ENCODE measurements at places on chromosomes 4 and X.

GRCh38 chr4:7096236-7096635 lies 28.4 kb upstream of the GRPEL1 start:
- DNase-seq: no peak

GRCh38 chrX:138929926-138930582 lies 218.5 kb upstream of the FGF13 start:
- DNase-seq: no peak

- DNase-seq: no peak
These were observed 37.2 kb upstream of the HSD17B10 start for GRCh38 chrX:53471346-53471745.

DNA sequence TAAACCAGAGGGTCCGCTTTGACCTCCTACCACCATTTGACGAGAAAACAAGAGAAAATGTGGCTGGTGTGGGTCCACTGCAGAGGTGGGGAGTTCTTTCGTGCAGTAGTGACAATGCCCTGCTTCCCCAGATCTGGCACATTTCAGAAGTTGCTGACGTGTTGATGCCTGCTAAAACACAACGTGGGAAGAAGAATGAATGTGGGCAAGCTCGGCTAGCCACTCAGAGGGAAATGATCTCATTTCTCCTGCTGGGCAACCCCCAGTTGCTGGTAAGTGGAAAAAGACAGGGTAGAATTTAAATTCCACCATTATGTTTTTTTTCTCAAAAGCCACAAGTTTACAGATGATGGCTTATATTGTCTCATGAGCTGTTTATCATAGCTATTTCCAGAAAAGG lies 77.9 kb downstream of the LUZP4 start:
- no peak for DNase-seq

DNA sequence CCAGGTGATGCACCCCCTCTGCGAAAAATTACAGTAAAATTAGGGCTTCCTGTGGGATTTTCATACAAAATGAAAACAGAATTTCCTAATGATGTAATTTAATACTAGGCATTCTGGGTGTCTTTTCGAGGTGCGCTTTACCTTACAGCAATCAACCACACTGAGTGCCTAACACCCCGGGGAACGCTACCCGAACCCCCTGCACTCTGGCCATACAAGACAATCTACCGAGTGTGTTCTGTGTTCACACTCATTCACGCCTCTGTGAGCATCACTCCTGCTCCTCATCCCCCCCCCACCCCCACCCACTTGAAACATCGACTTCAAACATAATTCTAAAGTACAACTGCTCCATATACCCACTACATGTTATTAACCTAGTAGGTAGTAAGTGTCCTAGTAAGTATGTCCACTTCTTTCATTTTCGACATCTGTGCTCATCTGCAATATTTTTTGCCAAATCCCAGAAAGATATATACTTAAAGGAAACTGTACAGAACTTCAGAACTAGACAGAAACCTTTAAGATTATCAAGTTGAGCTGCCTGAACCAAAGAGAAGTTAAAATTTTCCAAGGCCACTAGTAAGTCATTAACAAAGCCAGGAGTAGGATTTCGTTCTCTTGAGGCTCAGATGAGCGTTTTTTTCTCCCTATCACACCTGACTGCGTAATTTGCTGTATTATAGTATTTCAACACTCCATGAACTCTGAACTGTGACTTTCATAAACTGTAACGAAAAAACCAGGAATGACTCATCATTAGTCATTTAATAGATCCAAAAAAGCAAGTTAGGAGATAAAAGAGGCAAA lies 80.0 kb downstream of the FAT1 start:
- DNase-seq: no peak

- no peak for DNase-seq
These were observed 552.6 kb downstream of the PCDH19 start for GRCh38 chrX:99857455-99857854.

DNA sequence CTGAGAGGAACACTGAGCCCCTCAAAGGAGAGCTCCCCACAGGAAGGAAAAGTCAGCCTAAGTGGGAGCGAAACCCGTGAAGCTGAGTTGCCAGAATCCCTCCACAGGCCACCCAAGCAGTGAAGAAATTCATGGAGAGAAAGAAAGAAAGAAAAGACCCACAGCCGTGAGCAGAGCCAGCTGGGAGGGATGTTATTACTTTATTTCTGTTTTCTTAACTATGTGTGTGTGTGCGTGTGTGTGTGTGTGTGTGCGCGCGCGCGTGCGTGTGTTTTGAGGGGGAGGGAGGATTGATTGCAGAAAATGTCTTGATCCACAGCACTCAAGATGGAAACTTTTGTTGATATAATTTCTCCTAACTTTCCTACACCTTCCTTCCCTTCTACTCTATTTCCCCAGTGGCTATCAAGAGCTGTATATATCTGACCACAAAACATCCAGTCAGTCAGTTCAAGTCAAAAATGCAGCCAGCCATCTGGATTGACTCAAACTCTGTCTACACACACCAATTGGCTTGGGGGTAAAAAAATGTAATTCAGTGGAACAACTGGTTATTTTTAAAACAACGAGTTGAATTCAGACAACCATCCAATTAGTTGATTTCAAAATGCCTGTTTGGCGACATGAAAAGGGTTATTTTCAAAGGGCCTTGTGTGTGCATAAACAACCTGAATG lies 13.8 kb upstream of the GPC3 start:
- no peak for DNase-seq

GRCh38 chrX:45872480-45872879 lies 671.8 kb upstream of the DIPK2B start:
- no peak for DNase-seq

GRCh38 chr4:20301161-20301560 lies 49.5 kb downstream of the SLIT2 start:
- DNase-seq: no peak

DNA sequence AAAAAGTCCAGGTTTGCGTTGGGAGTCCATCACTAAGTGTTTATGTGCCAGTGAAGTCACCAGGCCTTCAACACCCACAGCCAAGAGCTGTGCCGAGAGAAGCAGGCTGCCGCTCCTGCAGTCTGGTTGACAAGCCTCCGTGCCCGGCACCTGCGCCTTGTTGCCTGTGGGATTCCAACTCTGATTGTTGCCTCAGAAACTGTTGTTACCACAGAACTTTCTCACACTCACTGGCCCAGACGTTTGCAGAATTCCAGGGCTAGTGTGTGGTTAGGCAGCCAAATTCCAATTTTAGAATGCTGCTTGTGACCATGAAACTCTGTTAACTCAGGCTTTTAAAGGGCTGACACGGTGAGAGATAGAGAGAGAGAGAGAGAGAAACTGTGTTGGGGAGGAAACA lies 119.5 kb upstream of the LIMCH1 start:
- no peak for DNase-seq

DNA sequence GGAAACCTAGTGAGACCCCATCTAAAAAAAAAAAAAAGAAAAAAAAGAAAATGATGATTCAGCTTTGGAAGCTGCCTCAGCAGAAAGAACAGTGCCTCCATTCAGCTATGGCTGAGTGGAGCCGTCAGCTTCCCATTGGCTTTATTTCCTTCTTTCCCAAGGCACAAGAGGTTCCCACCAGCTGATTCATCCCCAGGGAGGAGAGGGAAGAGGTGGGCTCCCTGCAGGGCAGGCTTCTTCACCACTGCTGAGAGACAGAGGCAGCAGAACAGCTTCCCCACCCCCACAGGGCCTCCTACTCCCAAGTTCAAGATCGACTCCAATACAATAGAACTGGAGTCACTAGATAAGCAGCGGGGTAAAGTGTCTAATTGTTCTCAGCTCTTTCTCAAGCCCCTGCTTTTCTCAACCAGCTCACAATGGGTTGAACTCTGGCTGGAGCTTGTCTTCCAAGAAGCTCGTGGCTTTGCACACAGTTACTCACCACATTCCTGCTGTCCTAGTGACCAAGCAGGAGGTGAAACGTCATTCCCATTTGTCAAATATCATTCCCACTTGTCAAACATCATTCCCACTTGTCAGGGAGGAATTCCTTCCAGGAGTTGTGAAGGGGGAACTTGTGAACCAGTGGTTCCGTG lies 47.8 kb downstream of the FHDC1 start:
- DNase-seq: no peak

GRCh38 chr4:15755321-15756155 lies 22.6 kb upstream of the CD38 start:
- DNase-seq: no peak

DNA sequence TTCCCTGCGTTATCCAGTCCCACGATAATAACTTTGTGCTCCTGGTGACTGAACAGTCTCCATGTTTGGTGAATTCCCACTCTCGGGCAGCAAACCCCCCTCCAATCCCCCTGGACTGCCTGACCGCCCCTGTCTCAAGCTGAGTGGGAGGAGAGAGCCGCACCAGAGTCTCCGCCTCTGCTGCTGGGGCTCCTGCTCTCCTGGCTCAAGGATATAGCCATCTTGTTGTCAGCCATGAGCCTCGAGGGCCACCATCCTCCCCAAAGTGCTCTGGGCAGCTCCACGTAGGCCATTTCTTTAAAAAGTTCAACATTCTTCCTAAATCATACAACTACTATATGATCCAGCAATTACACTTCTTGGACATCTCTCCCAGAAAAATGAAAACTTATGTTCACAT lies 49.3 kb upstream of the PGRMC1 start:
- no peak for DNase-seq

DNA sequence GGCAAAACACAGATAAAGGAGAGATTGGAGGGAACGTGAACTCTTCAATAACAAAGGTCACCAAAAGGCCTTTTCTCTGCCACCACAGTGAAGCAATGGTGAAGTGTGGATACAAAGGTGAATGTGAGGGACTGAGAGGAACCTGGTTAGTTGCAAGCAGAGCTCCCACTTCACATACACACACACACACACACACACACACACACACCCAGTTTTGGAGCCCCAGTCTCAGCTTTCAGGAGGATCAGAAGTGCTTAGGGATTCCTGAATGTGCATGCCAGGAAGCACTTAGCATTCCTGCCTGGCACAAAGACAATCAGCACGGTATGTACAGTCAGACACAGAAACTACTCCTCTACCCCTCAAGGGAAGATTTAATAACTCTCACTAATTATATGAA lies 71.5 kb downstream of the ARHGEF9 start:
- no peak for DNase-seq

DNA sequence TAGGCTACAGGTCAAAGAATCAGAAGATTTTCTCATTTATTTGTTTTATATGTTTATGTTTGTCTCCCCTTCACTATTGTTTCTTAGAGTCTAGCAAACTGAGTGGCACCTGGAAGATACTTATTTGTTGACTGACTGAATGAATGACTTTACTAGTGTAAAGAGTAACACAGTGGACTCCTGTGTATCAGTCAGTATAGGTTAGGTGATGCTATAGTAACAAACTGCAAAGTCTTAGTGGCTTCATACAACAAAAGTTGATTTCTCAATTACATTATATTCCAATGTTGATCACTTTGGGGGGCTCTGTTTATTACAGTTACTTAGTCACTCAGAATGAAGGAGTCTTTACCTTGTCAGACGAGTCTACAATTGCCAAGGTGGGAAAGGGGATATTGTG lies 76.6 kb downstream of the DCK start:
- no peak for DNase-seq

- no peak for DNase-seq
These were observed 23.0 kb downstream of the SNX25 start for GRCh38 chr4:185232370-185232769.

GRCh38 chr4:134421734-134422133 lies 220.1 kb upstream of the PABPC4L start:
- no peak for DNase-seq

- DNase-seq: no peak
These were observed 243.3 kb downstream of the GASK1B start for GRCh38 chr4:157929486-157929885.

DNA sequence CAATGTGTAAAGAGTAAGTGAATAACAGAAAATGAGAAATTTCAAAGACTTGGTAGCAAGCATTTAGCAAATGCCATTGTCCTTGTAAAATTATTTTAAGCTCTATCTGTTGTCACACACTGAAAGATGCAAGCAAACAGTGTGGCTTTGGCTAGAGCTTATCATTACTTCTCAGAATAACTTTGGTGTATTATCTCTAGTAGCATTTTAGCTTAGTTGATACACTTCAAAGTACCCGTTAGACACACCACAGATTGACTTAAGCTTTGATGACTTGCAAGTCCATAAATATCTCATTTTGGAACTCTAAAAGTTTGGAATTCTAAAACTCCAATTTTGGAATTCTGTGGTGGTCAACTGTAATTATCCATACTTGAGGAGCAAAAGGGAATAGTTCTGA lies 98.6 kb downstream of the PDLIM5 start:
- no peak for DNase-seq

DNA sequence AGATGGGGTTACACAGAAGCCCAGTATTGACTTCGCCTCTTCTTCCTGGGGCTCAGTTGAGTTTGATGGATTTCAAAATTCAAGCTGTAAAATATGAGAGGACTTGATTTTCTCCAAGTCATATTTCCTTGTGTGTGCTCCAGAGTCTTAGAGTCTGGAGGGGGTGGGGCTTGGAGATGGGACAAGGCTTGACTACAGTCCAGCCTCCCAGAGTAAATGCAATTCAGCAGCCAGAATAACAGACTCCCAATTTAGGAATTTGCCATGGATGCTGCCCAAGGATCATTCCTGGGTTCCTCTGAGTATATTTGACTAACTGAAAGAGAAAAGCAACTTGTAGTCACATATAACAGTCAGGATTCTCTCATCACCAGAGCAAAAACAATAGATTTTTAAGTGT lies 53.7 kb upstream of the RBPJ start:
- no peak for DNase-seq

- no peak for DNase-seq
These were observed 182.3 kb downstream of the INPP4B start for GRCh38 chr4:142663828-142664227.

DNA sequence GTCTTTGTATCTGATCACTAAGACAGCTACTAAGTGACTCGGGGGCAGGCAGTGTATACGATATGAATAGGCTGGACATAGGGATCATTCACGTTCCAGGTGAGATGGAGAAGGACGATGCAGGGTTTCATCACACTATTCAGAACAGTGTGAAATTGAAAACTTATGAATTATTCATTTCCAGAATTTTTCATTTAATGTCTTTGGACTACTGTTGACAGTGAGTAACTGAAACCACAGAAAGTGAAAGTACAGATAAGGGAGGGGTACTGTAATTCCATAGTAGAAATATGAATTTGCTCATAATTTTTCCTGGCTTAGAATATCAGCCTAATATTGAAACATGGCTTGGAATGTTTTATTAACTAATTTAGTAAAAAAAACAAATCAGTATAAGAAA lies 24.4 kb downstream of the TMEM144 start:
- DNase-seq: no peak

DNA sequence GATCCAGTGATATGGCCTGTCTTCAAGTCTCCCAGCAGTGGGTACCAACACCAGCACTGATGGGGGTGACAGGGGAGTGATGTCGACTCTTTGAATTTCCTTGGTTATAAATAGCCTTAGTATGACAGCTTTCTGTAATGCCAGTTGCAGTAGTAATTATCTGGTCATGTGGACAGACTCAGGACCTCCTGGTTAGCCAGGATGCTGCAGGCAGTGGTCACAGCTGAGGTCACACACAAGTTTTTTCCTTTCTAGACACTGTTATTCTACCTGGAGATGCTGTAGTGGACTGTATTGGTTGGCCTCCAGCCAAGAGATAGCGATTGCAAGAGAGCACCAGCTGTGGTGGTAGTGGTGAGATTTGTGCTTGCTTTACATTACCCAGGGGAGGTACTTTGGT lies 63.6 kb downstream of the UPRT start:
- DNase-seq: no peak
